Hypothalamus (tissue), 51 donors: ENCODE measurements at places on chromosomes 16 and 17.

- DNase-seq, result no peak
Measured at GRCh38 chr16:15601212-15601879, 41.6 kb downstream of the MARF1 start.

DNA sequence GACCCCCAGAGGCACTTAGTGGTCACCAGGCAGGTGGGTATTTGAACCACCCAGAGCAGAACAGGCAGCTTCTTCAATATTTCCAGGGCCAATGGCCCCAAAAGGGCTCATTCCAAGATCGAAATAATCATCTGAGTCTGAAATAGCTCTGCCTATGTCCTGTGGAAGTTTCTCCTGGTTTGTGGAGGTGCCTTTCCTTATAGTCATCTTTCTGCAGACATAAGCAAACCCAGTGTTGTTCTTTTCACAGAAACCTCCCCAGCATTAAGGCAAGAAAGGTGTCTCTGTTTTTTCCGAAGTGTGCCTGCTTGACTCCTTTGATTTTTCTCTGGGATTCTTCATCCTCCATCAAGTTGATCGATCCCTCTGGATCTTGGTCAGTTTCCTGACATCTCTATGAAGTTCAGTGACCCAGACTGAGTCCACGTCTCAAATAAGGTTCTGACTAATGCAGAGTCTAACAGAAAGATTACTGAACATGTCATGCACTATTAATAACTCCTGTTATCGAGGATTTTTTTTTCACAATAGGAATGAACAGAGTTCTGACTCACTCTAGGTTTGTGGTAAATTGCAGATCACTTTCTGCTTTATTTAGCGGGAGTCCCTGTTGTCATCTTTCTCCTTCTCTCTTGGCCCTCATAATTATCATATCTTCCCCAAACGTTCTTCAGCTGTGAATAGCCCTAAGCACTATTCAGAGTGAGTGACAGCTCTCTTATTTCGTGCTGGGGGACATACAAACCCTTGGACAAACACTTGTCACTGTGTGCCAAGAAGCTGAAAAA is 1.5 kb downstream of the LRRC3C start:
- DNase-seq, result no peak

GRCh38 chr17:67281053-67281452 is 36.1 kb upstream of the HELZ start:
- no peak for DNase-seq

- no peak for DNase-seq
Measured at GRCh38 chr16:3856367-3857141, 24.0 kb downstream of the CREBBP start.

DNA sequence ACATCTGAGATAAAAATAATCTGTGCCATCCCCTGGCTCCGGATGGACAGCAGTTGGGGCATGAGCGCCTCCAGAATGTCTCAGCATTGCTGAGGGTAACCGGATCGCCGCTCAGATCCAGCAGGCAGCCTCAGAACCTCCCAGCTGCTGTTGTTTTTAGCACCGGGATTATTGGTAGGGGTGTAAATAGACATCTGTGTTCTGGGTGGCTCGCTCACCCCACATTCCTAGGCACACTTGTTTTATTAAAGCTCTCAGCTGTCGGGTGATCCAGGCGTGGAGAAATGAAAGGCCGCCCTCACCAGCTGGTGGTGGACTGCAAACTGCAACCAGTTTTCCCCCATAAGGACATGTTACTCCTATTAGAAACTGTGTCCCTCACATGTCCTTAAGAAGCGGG is 32.1 kb downstream of the MYH3 start:
- DNase-seq, result no peak

DNA sequence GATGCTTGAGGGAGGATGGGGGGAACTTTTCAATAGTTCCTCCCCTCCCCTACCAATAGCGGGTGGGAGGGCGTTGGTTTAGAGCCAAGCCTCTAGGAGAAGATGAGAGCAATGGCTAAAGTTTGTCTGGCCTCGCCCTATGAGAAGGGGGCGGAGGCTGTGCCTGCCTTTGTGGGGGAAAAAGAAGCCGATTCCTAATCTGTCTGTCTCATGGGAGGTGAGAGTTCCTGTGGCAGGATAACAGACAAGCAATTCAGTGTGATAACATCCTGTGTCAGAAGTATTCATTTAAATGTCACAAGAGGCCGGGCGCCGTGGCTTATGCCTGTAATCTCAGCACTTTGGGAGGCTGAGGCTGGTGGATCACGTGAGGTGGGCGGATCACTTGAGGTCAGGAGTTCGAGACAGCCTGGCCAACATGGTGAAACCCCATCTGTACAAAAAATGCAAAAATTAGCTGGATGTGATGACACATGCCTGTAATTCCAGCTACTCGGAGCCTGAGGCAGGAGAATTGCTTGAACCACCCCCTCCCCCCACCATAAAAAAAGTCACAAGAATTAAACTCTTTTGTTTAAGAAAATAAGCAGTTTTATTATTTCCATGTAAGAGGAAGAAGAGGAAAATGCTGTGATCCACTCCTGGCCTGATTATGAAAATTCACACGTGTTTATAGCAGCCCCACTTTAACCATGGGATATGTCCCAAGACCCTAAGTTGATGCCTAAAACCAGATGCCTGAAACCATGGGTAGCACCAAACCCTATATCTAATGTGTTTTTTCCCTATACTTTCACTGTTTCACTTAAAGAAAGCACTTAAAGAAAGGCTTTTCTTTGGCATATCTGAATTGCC is 1.7 kb downstream of the SLFN5 start:
- DNase-seq, result no peak

DNA sequence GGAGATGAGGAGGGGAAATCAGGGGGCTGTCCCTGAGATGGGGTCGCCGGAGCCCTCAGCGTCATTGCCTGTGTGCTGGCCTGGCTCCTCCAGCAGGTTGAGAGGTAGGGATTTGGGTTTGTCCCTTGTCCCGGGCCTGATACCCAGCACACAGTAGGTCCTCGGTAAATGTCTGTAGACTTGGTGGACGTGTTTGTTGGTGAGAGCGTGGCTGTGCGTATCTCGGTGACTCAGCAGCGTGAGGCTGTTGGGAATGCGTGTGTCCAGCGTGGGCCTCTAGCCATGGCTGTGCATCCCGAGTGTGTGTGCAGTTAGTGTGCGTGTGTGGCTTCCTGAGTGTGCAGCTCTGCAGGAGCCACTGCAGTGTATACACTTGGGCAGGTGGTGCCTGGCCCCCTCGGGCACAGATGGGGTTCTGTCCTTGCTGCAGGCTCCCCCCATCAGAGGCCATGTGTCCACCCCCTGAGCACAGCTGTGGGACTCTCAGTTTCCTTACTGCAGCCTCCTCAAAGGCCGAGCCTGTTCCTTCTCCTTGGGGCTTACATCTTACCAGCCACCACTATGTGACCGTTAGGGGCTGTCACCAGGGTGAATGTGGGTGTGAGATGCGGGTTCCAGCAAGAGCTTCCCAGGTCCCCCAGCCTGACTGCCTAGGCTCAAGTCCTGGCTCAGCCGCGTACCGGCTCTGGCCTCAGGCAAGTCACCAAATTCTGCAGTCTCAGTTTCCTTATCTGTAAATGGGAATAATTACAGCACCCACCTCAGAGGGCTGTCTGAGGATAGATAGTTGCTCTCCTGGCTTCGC is 5.7 kb downstream of the NECAB2 start:
- DNase-seq, result no peak

GRCh38 chr17:31566992-31567373 is 175.5 kb downstream of the RAB11FIP4 start:
- no peak for DNase-seq

- no peak for DNase-seq
Measured at GRCh38 chr16:85302018-85302847, 190.0 kb upstream of the CIBAR2 start.

- DNase-seq, result no peak
Measured at GRCh38 chr16:1354815-1355540, 3.2 kb downstream of the GNPTG start.

DNA sequence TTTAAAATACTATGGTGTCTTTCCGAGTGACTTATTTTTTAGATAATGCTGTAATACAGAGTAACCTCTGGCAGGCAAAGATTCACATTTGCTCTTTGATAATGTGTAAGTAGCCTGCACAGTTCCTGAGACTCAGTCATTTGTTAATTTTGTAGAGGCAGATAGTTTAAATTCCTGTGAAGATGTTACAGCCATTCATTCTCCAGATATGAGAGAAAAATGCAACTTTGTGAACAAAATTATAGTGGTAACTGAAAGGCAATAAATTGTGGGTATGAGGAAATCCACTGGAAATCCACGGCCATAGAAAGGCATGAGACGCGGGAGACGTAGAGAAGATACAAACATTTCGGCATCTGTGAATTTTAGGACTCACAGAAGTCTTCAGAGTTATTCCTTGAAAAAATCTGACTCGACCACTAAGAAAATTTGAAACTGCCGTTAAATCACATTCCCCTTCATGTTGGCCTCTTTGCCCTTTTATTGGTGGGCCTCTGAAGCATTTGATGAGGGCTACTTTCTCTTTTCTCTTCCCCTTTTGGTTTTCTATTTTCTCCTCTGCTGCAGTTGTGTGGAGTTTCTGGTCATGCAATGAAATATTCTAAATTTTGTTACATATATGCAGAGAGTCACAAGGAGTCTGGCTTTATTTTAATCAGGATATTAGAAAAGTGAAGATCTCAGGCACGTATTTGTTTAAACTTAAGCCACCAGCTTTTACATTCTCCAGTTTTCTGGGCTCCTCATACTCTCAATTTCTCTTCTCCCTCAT is 18.8 kb downstream of the HS3ST3A1 start:
- no peak for DNase-seq

- no peak for DNase-seq
Measured at GRCh38 chr16:60214311-60214710, 1480.2 kb upstream of the GOT2 start.

DNA sequence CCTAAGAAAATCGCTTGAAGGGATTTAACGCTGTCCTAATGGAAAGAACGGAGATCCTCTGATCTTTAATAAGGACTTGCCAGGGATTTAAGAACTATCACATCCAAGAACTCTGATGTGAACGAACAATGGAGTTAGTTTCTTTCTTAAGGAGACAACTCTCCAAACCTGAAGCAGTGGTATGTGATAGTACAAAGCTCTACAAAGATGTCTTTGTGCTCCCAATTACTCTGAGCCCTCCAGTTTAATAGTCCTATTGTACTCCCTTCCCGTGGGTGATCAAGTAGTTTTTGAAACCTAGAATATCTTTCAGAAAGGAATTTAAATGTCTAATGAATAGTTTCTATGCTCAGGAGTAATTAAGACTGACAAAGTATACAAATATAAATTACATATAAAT is 123.8 kb downstream of the FTO start:
- no peak for DNase-seq

DNA sequence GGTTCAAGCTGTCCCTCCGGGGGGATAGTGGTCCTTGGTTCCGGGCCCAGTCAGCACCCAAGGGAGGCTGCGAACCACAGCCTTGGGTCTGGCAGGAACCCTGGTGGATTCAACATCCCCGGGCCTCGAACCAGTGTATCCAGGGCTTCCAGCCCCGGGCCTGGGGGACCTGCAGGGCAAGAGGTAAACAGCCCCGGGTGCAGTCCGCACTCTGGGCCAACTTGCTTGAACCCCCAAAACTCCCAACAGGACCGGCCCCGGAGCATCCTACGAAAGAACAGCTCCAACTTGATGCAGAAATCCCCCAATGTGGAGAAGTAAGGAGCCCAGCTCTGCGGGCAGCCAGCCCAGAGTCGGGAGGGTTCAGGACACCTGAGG is 1.5 kb upstream of the NEURL4 start:
- DNase-seq, result no peak

GRCh38 chr17:40018211-40019121 is 3.2 kb downstream of the CSF3 start:
- no peak for DNase-seq

GRCh38 chr17:80119271-80119791 is 17.9 kb downstream of the GAA start:
- DNase-seq, result no peak

DNA sequence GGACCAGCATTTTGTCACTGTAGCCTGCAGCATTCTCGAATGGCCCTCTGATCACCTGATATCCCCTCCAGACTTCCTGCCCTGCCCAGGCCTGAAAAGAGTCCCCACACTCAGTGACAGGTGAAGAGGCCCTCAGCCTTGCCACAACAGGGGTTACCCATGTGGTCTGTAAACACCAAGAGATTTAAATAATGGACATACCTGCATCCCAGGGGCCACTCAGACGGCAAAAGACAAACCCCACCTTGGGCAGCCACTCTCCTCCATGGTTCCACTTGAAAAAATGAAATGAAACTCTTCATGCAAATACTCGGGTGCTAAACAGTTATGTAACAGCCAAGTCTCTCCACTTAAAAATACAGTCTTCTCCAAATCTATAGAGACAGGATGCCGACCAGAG is 22.9 kb upstream of the PECAM1 start:
- DNase-seq, result no peak

DNA sequence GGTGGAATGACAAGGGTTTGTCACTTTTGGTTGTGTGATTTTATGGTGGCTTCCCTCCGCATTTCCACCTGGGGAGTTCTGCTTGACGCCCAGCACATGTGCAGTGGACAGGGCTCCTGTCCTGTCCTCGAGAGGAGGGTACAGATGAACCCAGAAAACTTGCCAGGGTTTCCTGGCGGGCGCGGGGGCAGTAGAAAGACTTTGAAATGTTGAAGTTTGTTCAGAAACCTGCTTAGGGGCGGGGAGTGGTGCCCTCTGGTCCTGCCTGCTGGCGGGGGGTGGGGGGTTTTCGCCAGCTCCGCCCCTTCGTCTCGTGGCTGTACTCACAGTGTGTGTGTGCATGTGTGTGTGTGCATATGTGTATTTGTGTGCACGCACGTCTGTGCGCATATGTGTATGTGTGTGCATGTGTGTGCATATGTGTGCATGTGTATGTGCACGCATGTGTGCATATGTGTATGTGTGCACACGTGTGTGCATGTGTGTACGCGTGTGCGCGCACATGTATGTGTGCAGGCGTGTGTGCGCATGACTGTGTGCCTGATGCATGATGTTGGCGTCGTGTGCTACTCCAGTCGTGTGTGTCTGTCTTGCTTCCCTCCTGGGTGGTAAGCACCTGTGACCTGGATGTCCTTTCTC is 6.8 kb downstream of the FN3KRP start:
- DNase-seq, result no peak

DNA sequence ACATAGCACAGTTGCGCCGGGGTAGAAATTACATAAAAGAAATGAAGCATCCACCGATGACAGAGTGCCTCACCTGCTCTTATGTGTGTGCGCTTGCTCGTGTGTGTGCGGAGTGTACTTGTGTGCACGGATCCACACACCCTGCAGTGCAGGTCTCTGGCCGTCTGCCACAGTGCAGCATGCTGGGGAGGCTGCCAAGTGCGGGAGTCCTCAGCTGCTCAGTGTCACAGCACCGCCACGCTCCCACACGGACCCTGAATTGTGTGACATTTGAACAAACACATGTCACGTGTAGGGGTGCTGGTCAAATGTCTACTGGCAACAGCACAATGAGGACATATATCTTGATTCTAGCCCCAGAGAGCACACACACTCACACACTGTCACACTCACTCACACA is 243.0 kb upstream of the MYOCD start:
- no peak for DNase-seq

- no peak for DNase-seq
Measured at GRCh38 chr16:64589836-64590235, 532.0 kb downstream of the CDH11 start.

DNA sequence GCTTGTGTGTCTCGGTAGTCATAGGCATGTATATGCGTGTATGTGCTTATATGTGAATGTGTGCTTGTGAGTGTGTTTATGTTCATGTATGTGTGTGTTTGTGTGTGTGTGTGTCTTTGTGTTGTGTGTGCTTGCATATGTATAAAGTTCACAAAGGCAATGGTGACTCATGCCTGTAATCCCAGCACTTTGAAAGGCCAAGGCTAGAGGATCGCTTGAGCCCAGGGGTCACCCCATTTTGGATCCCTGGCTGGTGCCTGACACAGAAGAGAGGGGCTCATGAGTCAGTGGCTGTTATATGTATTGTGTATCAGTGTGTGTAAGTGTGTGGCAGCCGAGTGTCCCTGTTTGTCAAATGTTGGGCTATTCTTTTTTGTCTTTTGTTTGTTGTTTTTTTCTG is 69.3 kb downstream of the ABCC1 start:
- no peak for DNase-seq
